ENCODE measurements at places on chromosomes 11 and 22.

GRCh38 chr22:36331912-36332622 is 55.7 kb downstream of the MYH9 start:
- DNase-seq = no peak

- no peak for DNase-seq
These were observed 7.5 kb downstream of the TMEM138 start for GRCh38 chr11:61369372-61370348.

DNA sequence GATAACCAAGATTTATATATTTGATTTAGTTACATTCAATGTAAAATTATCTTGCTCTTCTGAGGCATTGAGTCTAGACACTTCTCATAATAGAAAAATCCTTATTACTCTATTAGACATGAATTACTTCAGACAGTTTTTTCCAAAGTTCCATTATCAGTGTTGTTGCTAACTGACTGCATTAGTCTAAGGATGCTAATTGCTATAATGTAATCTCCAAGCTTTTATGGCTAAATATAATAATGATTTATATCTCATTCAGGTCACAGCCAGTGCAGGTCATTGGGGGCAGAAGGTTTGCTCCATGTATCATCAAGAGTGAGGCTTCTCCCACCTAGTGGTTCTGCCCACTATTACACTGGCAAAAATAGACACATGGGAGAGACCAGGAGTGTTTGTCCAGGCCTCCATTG is 377.2 kb upstream of the DDI1 start:
- no peak for DNase-seq

DNA sequence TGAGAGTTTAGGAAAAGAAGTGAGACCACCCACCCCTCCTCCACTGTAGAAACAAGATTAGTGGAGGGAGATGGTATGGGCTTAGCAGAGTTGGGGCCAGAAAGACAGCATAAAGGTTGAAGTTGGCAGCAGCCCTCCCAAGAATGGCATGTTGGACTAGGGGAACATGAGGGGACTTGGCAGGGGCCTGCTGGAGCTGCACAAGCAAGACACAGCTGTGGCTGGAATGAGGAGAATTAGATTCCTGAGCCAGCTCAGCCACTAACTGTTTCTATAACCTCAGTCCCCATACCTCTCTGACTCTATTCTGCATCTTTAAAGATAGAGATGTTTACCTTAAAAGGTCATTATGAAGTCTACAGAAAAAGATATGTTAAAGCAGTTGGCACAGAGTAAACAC is 13.2 kb downstream of the MAP6 start:
- DNase-seq = no peak

- no peak for DNase-seq
These were observed 14.6 kb upstream of the VWCE start for GRCh38 chr11:61309739-61310138.

DNA sequence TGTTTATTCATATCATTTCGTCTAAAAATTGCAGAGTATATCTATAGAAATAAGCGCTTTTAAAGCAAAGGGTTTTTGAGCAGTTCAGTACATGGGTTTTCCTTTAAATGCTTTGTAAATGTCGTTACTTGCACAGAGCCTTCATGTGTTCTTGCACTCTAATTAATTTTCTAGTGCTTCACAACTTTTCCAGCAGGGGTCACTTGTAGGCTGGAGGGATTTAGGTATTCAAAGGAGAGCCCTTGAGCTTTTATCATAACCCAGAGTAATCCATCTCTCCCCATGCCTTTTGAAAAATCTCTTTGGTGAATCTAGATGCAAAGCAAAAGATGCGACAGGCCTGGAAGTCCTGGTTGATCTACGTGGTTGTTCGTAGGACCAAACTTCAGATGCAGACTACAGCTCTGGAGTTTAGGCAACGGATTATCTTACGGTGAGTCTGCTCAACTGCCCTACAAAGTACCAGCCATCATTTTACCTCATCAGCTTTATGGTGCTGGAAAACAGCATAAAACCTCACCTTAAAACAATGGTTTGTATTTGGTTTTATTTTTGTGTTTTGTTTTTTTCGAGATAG is 60.4 kb downstream of the SFI1 start:
- DNase-seq = no peak

- no peak for DNase-seq
These were observed 485.8 kb upstream of the CADM1 start for GRCh38 chr11:115990004-115990447.

GRCh38 chr11:85694385-85694980 is 8.5 kb upstream of the CCDC89 start:
- no peak for DNase-seq

DNA sequence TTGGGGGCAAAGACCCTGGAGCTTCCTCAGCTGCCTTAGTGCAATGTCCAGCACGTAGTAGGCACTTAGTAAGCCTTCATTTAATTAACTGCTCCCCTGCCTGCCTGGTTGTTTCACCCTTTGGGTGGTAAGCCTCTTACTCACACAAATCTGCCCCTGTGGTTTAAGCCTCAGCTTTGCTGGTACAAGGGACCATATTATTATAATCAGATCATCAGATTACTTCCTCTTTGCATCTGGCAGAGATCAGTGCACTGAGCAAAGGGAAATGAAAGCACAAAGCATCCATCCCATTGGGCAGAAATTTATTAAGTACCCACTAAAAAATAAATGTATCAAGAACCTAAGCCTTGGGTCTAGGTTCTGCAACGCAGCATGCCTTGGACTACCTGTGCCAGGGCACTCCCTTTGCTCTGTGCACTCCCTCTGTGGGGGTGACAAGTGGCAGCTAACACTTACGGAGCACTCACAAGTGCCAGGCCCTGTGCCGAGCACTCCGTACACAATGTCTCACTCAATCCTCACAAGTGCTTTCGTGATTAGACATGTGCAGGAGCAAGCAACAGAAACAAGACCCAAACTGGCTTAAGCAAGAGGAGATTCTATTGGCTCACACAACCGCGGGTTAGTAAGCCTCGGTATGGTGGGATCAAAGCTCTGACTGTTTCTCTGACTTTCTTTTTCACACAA is 34.9 kb upstream of the DAGLA start:
- no peak for DNase-seq

DNA sequence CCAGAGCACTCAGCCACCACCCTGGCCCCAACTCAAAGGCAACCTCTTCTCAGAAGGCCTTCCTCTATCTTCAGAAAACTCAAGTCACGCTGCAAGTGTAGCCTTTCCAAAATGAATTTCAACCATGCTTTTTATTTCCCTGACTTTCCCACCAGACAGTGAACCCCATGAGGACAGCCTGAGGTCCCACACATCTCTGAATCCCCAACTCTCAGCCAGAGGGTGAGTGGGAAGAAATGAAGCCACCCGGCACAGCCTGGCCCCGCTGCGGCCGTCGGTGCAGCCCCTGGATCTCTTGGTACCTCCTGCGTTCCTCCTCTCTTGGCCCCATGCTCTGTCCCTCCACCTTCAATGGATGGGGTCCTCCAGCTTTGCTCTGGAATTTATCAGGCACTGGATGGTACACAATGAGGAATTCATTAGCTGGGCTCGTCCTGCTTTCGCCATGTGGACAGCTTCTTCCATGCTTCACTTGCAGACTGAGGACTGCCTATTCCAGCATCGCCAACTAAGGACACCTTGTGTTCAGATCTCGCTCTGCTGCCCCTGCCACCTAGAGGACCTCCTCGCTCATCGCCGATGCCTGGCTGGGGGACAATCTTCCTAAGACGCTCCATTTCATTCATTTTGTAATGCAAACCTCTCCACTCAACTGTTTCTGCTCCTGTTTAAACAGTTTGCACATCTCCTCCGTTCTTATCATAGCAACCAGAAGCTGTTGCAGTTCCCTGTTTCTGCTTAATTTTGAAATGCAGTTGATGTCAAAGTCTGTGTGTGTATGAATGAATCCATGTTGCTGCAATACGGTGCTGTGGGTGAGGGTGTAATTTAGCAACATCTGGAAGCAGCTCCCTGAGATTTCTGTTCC is 672.1 kb downstream of the TBC1D22A start:
- no peak for DNase-seq

GRCh38 chr11:123652599-123652998 is 1.8 kb downstream of the SCN3B start:
- DNase-seq = no peak

GRCh38 chr11:69402251-69402887 is 79.1 kb upstream of the LINC01488 start:
- DNase-seq = no peak

DNA sequence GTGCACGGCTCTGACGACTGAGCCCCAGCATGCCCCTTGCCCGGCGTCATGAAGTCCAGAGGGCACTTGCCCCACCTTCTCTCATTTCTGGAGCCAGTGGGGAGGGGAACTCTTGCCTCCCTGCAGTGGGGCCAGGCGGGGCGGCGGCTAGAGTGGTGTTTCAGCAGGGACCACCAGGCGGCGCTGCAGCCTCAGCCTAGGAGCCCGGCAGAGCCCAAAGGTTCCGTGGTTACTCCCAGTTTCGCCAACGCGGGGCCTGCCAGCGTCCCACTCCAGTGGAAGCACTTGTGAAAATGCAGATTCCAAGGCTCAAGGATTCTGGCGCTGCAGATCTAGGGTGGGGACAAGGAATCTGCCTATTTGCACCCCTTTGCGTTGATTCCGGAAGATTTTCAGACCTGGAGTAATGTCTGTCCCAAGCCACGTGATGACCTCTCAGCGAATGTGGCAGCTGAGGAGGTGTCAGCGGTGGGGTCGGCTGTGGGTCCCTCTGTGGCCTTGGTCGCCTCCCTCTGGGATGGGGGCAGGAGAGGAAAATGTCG is 55.7 kb downstream of the CD82 start:
- no peak for DNase-seq

Data from stimulated activated CD8-positive, alpha-beta memory T cell treated with anti-CD3 and anti-CD28 coated beads, Interleukin-12 subunit alpha, Interleukin-12 subunit beta, amount 100 ng/mL, for 4 hours (primary cell).